ENCODE measurements at places on chromosomes 5 and 9.
A peak's percentile ranks its signal among the peaks of the same experiment; 100 is the strongest.

- DNase-seq: no peak
These were observed 58.3 kb upstream of the FBXW11 start for GRCh38 chr5:172064766-172065165.

GRCh38 chr5:105392710-105393149 is 1830.1 kb upstream of the NUDT12 start:
- no peak for DNase-seq

GRCh38 chr9:37425298-37425752 is 2.8 kb downstream of the GRHPR start:
- DNase-seq: no peak

DNA sequence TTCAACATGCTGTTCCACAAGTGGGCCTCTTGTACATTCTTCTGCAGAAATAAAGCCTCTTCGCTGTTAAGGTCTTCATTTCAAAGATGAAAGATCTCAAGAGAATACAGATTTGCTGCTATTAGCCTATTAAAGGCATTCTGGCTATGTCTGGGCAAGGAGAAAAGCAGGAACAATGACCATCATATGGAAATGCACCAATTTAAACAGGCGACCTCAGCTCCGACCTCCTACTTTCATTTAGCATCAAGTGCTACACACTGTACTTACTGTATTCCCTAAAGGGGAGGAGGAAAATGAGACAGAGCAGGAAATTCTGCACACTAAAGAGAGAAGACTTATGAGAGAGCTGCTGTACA is 64.8 kb downstream of the HABP4 start:
- DNase-seq: no peak

- DNase-seq: no peak
These were observed 245.1 kb downstream of the FSTL4 start for GRCh38 chr5:133367071-133367786.

GRCh38 chr5:124343451-124343867 is 403.0 kb downstream of the ZNF608 start:
- DNase-seq: peak; percentile 85

GRCh38 chr5:52139888-52140615 is 647.7 kb upstream of the ITGA1 start:
- DNase-seq: no peak

DNA sequence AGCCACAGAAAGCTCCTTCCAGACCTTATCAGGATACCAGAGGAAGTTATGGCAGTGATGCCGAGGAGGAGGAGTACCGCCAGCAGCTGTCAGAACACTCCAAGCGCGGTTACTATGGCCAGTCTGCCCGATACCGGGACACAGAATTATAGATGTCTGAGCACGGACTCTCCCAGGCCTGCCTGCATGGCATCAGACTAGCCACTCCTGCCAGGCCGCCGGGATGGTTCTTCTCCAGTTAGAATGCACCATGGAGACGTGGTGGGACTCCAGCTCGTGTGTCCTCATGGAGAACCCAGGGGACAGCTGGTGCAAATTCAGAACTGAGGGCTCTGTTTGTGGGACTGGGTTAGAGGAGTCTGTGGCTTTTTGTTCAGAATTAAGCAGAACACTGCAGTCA is 70.8 kb upstream of the ENTREP1 start:
- DNase-seq: no peak

- DNase-seq: peak; percentile 6
These were observed 135.6 kb upstream of the PPP1R26 start for GRCh38 chr9:135343837-135344522.

DNA sequence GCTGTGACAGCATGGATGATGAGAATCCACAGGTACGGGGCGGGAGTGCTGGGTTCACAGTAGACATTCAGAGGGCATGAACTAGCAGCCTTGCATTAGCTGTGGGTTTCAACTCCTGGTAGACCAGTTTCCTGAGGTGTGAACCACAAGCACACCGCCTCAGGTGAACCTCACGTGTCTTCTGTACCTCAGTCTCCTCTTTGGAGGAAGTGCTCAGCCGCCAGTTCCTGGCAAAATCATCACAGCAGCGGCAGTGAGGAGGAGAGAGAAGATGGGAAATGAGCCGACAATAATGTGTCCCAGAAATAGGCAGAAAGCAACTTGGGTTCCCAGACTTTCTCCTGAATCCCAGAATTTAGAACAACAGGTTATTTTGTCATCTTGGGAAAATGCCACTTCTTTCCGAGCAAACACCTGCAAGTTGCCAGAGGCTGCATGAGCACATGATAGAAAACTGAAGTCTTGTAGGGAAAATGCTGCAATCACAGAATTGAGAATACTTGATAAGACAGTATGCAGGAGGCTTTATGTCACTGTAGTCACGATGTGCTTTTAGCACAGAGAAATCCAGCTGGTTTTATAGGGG is 258.5 kb downstream of the AOPEP start:
- no peak for DNase-seq

- no peak for DNase-seq
These were observed 220.0 kb downstream of the SLC12A2 start for GRCh38 chr5:128303593-128303992.

DNA sequence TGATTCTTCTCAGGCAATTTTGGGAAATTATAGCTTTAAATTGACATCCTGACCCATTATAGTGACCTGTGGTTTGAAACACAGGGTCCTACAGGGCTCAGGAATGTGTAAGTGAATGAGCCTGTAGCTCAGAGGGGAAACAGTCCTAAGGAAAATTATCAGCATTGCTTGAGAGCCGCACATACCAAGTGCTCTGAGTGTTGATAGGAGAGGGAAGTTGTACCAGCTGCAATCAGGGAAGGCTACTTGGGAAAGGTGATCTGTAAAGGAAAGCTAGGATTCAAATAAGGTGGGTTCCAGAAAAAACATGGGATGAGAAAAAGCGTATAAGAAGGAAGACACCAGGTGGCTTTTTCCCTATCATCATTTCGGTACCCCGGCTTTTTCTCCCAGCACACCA is 4.4 kb upstream of the SLC25A51 start:
- DNase-seq: no peak

GRCh38 chr9:128992995-128993394 is 35.1 kb downstream of the SH3GLB2 start:
- no peak for DNase-seq

DNA sequence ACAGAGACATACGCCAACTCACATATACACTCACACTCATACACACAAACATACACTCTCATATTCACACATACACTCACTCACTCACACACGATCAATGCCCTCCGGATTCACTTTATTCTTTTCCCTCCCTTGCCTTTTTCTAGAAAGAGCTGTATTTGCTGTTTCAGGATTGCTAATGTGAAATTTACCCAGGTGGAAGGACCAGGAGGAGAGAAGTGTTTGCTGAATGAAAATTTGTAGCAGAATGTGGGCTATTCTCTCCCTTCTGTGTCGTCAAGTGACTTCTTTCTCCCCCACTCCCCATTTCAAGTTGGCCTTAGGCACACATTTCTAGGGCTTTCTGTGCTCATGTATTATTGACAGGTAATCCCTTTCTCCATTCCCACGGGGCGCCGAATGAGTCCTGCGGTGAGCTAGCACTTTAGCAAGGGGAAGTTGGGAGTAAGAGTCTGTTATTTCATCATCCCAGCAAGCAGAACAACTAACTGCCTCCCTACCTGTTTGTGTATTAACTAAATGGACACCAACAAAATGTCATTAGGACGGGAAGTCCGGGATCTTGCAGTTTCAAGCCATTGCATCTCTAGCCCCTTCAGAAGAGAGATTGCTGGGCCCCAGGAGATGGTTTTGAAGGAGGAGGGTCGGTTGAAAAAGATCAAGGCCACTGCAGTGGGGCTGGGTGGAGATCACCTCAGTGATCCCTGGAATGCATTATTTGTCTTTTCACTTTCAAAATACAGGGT is 97.1 kb upstream of the TAF11L2 start:
- peak; percentile 69 for DNase-seq

DNA sequence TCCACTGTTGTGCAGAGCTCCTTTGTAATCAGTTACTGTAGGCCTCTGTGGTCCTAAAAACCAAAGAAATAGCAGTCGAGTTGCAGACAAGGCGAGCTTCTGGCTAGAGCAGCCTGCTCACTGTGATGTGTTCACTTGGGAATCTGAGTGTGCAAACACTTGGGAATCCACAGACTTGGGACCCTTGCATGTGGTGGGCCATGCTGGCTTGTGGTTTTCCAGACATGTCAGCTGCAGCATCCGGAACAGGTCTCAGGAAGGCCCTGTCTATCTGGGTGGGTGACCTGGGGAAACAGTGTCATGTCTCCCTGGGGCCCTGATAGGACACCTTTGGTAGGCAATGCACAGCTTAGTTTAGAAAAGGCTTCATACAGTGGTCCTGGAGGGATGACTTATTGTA is 66.4 kb downstream of the WWC1 start:
- DNase-seq: no peak

- DNase-seq: no peak
These were observed 2.6 kb upstream of the GPSM1 start for GRCh38 chr9:136324501-136325300.

DNA sequence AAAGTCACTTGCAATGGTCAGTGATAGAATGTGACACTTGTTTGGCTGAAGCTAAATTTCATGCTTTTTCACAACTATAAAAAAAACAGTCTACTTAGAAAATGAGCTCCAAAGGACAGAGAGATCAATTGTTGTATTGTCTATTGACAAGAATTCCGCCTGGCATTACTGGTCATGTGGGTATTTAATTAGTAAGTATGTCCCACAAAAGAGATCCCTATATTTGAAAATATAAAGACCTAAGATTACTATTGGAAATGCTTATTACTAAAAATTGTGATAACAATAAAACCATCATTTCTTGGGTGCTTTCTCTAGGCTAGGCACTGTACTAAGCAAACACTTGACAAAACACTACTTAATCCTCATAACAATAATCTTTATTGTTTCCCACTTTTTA is 745.2 kb upstream of the C9orf72 start:
- no peak for DNase-seq

- no peak for DNase-seq
These were observed 43.6 kb upstream of the HRH2 start for GRCh38 chr5:175614223-175614815.

DNA sequence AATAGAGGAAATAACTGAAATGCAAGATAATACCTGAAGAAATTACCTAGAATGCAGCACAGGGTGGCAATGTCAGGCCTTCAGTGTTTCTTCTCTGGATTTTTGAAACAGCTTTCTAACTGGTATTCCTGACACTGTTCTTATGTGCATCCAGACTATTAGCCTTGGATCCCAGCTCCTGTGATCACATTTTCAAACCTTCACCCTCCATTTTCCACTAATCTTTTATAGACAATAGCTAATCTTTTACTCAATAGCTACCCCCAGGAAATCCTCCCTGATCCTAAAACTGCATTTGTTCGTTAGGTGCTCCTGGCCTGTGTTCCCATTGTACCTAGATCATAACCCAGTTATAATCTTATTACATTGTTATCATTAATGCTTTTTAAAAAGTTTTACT is 101.5 kb upstream of the DHFR start:
- no peak for DNase-seq

DNA sequence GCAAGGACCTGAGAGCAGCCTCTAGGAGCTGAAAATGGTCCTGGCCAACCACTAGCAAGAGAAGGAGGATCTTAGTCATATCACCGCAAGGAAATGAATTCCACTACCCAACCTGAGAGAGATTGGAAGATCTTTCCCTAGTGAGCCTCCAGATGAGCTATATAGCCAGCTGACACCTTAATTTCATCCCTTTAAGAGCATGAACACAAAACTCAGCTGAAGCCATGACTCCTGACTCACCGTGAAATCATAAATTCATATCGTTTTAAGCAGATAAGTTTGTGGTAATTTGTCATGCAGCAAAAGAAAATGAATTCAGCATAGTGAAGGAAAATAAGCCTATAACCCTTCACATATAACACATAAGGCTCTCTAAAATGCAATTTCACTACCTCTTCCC is 23.5 kb downstream of the MAPKAP1 start:
- DNase-seq: no peak

- DNase-seq: no peak
These were observed 52.1 kb downstream of the PALM2AKAP2 start for GRCh38 chr9:109831998-109832658.

DNA sequence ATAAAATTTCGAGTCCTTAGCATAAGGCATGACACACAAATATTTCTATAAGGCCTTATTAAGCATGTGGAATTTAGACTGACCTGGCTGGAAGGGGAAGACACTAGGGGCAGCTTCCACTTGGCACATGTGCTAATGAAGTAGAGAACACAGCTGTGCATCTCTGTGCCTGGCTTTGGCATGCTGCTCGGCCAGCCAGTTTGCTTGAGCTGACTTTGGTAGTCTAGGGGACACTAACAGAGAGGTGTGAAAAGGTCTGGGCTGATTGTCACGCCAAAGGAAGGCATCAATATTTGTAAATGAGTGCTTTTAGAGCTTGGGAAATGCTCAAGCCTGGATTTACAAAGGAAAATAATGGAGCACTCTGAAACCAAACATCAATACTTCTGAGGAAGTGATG is 723.7 kb downstream of the PRELID2 start:
- DNase-seq: no peak

GRCh38 chr9:123225995-123226394 is 42.4 kb downstream of the STRBP start:
- DNase-seq: no peak

DNA sequence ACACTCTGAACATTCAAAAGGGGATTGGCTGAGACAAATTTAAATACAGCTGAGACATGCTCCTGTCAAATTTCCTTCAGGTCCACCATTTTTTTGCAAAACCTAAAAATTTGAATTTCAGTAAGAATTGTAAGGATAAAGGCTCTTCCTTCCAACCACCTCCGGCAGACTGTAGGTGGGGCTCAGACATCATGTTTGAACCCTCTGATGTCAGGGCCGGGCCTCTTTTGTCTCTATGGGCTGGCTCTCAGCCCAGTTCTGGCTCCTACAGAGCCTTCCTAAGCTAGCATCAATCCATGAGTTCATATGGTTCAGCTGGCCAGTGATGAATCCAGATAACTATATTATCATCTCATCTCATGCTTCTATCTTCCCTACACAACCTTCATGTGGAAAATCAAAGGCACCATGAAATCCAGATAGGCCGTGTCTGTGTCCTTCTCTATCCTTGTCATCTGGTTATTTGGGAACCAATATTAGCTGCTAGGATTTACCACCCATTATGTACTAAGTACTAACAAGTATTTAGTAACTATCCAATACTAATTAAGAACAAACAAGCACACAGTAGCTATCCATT is 44.2 kb downstream of the NIPSNAP3B start:
- peak; percentile 3 for DNase-seq

- DNase-seq: no peak
These were observed 40.8 kb upstream of the GARNL3 start for GRCh38 chr9:127223810-127224177.

- DNase-seq: no peak
These were observed 11.1 kb downstream of the ARSB start for GRCh38 chr5:78974011-78974410.

DNA sequence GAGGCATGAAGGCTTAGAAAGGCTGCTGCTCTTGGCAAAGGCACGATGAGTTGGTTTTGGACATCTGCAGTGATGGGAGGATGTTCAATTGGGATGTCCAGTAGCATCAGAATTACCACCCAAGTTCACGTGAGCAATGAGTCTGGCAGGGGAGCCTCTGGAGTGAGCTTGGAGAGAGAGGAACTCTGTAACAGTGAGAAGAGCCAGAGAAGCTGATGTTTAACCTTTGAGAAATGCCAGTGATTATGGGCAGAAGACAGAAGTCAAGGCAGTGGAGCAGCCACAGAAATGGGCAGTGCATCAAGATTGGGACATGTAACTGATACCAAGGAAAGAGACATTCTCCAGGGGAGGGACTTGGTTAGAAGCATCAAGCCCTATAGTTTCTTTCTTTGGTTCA is 39.8 kb downstream of the SEC61B start:
- no peak for DNase-seq

Measured in MV-4-11 (cell line).